ENCODE measurements at places on chromosomes 7 and 10.

DNA sequence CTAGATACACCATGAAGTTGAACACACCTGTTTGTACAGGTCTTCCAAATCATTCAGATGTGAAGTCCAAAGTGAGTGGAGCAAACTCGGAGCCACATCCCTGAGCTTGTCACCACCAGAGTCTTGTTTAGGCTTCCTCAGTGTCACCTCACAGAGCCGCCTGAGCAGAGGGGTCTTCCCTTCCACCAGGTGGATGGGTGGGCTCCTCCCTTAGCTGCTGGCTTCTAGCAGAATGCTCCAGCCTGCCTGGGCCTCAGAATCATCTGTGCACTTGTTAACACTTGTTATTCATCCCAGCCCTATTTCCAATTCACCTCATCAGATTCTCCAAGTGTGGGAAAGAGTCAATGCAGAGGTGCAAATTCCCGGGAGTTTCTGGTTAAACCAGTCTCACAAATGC lies 32.5 kb downstream of the C10orf71 start:
- DNase-seq = no peak

GRCh38 chr10:103660364-103661197 lies 167.1 kb downstream of the NEURL1 start:
- DNase-seq = no peak

DNA sequence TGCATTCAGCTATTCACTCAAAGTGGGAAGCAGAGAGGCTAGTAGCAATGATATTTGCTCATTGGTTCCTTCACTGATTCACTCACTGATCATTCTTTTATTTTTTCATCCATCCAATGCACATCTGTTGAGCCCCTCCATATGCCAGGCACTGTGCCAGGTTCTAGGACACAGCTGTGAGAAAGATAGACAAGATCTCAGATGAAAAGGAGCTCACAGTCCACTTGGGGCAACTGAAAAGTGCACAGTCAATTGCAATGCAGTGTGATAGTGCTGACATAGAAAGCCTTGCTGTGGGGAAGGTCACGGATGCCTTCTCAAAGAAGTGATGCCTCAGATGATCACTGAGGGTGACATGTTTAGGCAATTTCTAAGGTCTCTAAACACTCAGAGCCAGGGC lies 262.3 kb downstream of the PTEN start:
- no peak for DNase-seq

DNA sequence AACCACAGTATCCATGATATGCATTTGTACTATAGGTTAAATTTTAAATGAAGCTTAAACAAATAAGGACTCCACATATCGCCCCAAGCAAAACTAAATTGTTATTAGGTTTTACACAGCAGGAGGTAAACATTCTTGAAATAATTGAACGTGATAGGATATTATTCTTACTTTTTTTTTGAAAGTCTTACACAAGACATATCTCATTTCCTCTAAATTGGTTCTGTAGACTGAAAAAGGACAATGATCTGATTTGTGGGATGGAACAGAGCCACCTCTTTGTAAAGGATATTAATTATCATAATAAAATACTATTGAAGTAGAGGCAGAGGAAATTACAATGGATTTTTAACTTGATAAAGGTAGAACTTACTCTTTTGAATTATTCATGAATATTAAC lies 155.1 kb upstream of the SEMA3D start:
- DNase-seq = no peak

DNA sequence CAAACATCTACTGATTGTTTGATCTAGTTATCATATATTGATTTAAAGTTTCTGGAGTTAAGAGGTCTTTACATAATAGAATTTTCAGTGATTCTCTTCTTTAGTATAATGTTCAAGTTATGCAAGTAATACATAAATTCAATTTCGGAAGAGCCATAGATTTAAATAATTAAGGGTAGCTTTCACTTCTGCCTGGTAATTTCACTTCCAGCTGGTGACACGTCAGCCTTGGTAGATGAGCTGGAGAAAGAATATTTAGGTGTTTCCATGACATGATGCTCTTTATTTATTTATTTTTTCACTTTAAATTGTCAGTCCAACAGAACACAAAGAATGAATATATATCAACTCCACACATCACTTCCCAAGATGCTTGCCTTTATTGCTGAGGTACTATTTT lies 5.2 kb upstream of the OTUD1 start:
- DNase-seq = no peak
